ENCODE measurements at places on chromosomes 3 and 15.

GRCh38 chr3:107775974-107776373 lies 253.2 kb downstream of the BBX start:
- DNase-seq: no peak

GRCh38 chr15:42796955-42797782 lies 60.2 kb upstream of the CDAN1 start:
- no peak for DNase-seq

GRCh38 chr15:80580106-80580505 lies 115.0 kb upstream of the ABHD17C start:
- DNase-seq: peak; percentile 85

- DNase-seq: no peak
Measured at GRCh38 chr15:49044766-49045606, 1.3 kb downstream of the SECISBP2L start.

- no peak for DNase-seq
Measured at GRCh38 chr3:116200956-116201690, 244.2 kb downstream of the LSAMP start.

GRCh38 chr3:172192830-172193415 lies 153.5 kb downstream of the FNDC3B start:
- DNase-seq: no peak

GRCh38 chr3:25473246-25473645 lies 45.2 kb downstream of the RARB start:
- no peak for DNase-seq

DNA sequence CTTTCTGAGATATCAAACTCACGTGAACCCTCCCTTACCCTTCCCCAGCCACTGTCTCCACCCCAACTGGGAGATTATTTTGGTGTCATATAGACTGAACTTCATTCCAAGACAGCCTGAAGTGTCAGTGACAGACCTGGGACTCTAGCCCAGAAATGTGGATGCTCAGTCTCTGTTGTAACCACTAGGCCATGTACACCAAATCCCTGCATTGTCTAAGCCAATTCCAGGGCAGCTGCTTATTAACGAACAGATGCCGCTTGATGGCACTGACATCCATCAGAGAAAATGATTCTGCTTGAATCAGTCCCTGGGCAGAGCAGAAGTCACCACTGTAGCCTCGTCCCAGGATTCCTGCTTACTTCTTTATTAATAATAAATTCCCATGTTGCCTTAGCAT lies 305.5 kb downstream of the GRM7 start:
- DNase-seq: no peak

DNA sequence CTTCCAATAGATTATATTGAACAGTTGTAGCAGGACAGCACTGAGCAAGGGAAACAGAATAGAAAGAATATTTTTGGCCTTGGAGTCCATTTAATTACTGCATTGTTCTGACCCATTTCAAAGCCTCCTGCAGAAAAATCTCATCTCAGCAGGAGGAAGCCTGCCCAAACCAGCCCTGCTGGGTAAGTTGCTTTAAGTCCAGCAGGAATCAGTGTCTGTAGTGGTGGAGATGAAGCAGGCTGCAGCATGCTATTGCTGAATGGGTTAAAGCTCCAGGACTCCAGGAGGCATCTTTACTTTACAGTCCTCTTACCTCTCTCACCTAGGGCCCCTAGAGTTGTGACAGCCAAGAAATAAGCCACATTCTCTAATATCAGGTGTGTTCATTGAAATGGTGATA lies 380.3 kb upstream of the THBS1 start:
- DNase-seq: no peak

DNA sequence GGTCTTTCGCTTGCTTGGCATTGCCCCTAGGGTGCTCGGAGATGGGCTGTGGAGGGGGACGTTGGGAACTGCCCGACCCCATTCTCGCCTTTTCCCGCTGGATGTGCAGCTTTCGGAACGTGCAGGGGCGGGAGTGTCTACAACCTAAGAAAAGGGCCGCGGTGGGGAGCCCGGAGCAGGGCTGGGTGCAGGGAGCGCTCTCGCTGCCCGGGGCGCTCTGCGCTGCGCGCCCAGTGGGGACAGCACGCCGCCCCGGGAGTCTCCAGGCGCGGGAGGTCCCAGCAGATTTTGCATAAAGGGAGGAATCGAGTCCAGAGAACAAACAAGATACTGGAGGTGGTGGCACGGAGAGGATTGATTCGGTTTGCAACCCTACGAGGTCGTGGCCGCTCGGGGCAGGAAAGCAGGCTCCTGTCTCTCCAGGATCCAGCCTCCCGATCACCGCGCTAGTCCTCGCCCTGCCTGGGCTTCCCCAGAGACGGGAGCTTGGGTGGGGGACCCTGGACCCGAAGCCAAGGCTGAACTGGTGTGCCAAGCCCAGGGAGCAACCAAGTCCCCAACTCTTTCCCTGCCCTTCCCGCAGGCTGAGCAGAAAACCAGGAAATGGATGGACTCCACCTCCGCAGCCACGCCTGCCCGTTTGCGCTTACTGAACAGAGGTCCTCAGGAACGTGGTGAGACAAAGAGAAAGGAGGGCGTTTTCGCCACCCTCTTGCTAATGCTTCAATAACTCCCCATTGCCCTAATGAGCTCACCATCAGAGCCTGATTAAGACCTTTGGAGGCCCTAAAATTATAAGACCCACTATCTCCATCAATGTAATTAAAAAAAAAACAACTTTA lies 59.7 kb downstream of the NOX5 start:
- DNase-seq: peak; percentile 77

- DNase-seq: peak; percentile 24
Measured at GRCh38 chr15:73631915-73632669, 1.1 kb downstream of the NPTN start.

Measured in HTR-8/SVneo (cell line).